ENCODE measurements at places on chromosomes 7 and 10.
A peak's percentile ranks its signal among the peaks of the same experiment; 100 is the strongest.

- no peaks in the 10 kb centered on the region for H3K27me3 ChIP-seq
- no peaks in the 10 kb centered on the region for H3K4me1 ChIP-seq
- no peak overlapping the region for H3K4me3 ChIP-seq
- no peak overlapping the region for H3K27ac ChIP-seq
- no peak for DNase-seq
- H3K36me3 ChIP-seq, result no peaks in the 10 kb centered on the region
Observed at GRCh38 chr7:138746073-138746472, 44.9 kb upstream of the SVOPL start.

DNA sequence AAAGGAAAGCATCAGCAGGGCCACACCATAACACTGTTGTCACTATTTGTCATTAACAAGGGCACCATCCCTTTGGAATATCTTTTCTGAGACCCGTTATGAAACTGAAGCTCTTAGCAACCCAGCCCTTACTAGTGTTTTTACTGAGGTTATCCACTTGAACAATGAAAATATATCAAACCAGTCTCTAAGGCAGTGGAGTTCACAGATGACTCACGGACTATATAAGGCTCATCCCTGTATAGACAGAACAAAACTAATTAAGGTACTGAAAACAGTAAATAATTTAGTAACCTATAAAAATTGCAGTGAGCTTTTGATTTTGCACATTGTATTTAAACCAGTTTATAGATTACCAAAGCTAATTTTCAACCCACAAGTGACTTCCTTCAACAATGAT is 196.0 kb downstream of the ELAPOR2 start:
- no peaks in the 10 kb centered on the region for H3K36me3 ChIP-seq
- DNase-seq, result no peak
- H3K27ac ChIP-seq, result no peak overlapping the region
- H3K4me1 ChIP-seq, result no peaks in the 10 kb centered on the region
- H3K27me3 ChIP-seq, result no peaks in the 10 kb centered on the region

DNA sequence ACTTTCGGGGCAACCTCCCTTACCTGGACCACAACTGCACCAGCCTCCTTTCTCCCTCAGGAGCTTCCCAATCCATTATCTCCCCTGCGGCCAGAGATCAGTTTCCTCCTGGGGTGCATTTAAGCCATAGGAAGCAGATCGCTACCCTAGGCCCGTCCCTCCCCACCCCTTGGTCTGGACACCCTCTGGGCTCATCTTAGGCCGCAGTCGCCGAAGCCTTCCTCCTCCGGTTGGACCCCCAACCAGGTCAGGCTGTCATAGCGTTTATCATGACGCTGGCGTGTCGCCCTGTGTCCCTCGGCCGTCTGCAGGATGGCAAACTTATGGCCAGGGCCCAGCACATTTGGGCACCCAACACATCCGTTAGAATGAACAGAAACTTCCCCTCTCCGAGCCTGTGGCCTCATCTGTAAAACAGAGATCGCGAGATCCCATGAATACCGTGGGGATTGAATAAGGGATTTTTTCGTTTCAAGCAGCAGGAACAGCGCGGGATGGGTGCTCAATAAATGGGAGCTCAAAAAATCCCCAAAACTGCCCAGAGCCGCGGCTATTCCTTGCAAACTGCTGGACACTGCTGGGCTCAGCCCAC is 669 bp upstream of the AP5Z1 start:
- H3K27ac ChIP-seq, result peak overlapping the region; percentile 95
- no peaks in the 10 kb centered on the region for H3K36me3 ChIP-seq
- H3K4me3 ChIP-seq, result peak overlapping the region; percentile 98
- no peaks in the 10 kb centered on the region for H3K27me3 ChIP-seq
- no peak for DNase-seq
- peaks cover 24% of the 10 kb centered on the region for H3K4me1 ChIP-seq

DNA sequence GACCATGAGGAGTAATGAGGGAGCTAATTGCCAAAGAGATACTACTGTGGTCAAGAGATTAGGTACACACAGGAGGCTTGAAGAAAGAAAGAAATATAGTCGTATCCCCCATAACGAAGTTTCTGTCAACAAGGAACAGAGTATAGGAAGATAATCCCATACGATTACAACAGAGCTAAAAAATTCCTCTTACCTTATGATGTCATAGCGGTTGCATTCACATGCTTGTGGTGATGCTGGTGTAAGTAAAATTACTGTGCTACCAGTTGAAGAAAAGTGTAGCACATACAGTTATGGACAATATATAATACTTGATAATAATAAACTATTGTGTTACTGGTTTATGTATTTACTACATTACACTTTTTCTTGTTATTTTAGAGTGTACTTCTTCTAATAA is 51.6 kb upstream of the CASD1 start:
- H3K27me3 ChIP-seq, result no peaks in the 10 kb centered on the region
- H3K27ac ChIP-seq, result no peak overlapping the region
- no peaks in the 10 kb centered on the region for H3K36me3 ChIP-seq
- no peak for DNase-seq

DNA sequence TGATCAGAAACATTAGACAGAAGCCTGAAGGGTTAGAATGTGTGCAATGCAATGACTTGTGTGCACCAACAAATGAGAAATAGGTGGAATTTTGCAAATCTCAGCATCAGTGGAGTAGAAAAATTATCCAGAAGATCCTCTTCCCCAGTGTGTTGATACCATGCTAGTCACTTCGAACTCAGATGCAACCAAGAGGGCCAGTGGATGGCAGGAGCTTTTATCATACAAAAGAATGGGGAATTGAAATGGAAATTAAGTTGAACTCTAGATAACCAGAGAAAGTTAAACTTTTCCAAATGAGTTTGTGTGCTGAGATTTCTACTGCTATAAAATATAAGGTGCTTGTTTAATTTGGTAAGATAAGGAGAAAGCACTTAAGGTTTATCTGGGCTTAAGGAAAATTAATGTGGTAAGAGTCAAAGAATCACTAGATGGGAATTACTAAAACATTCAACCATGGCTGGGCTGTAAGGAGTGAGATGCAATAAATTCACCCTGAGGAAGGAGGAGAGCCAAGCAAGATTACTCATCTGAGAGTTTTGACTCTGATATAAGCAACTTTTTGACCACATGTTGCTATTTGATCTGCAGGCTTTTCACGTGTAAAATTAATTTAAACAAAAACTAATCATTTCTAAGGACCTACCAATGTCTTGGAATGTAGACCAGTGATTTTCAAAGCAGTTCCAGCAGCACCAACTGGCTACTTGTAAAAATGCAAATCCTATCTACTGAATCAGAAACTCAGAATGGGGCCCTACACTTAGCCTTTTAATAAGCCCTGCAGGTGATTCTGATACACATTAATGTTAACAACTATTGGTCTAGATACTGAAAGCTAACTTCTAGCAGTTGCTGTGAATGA is 113.2 kb downstream of the CDC14C start:
- H3K4me1 ChIP-seq, result no peaks in the 10 kb centered on the region
- H3K36me3 ChIP-seq, result no peaks in the 10 kb centered on the region
- no peak overlapping the region for H3K4me3 ChIP-seq
- no peak overlapping the region for H3K27ac ChIP-seq
- DNase-seq, result no peak
- no peaks in the 10 kb centered on the region for H3K27me3 ChIP-seq

DNA sequence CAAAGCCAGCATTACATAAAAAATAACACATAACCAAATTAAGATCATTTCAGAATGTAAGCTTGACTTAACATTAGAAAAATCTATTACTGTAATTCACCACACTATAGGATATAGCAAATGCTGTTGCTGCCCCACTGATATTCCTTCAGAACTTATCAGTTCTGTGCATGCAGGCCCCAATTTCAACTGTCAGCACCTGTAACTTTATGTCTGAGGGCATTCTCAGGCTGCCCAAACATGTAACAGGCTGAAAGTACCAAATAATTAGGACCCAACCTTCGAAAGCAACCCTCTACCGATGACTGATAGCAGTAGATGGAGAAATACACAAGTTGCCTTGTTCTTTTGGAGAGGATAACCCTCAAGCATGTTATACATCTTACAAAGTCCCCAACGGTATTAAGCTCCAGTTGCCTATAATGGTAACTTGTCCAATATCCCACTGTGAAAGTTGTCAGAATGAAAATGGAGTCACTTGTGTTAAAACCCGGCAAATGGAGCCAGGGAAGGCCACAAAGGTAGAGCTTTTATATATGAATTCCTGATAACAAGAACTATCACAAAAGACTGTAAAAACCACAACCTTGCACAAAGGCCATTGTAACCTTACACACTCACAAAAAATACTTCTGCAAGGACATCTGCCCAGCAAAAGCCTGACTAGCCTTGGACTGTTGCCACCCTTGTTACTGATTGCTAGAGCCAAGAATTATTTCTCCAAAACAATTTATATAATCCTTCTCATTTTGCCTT is 66.9 kb upstream of the ZNF746 start:
- H3K4me3 ChIP-seq, result no peak overlapping the region
- no peaks in the 10 kb centered on the region for H3K27me3 ChIP-seq
- H3K4me1 ChIP-seq, result no peaks in the 10 kb centered on the region
- no peak for DNase-seq
- no peak overlapping the region for H3K27ac ChIP-seq

- no peaks in the 10 kb centered on the region for H3K27me3 ChIP-seq
- H3K4me3 ChIP-seq, result no peak within 1 kb of the TSS
- no peak within 1 kb of the TSS for H3K27ac ChIP-seq
- no peaks in the 10 kb centered on the region for H3K4me1 ChIP-seq
Observed at GRCh38 chr7:23710000-23710399, at the start of gene STK31. TSS of gene STK31 (plus strand) at chr7:23710219. CDS start at chr7:23710286, 67 bp downstream.

DNA sequence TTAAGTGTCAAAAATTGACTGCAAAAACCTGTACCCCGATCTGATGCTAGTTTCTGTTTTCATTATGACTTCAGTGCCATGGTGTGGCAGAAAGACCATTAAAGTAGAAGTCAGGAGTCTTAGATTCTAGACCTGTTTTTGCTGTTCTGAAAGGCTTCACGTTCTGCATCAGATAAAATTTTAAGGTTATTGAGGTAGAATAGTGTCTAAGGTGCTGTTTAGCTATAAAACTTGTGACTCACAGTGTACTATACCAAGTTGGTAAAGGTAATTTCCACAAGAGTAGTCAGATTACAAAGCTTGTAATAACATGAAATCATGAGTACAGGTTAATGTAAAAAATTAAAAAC is 38.6 kb downstream of the ZNRF2 start:
- no peaks in the 10 kb centered on the region for H3K36me3 ChIP-seq
- no peaks in the 10 kb centered on the region for H3K27me3 ChIP-seq
- H3K4me3 ChIP-seq, result no peak overlapping the region
